ENCODE measurements at places on chromosomes 1 and 21. TPM values are rescaled to one million over a fixed set of nuclear protein-coding genes. Genes with fewer than 3 reads are reported as not detected.

DNA sequence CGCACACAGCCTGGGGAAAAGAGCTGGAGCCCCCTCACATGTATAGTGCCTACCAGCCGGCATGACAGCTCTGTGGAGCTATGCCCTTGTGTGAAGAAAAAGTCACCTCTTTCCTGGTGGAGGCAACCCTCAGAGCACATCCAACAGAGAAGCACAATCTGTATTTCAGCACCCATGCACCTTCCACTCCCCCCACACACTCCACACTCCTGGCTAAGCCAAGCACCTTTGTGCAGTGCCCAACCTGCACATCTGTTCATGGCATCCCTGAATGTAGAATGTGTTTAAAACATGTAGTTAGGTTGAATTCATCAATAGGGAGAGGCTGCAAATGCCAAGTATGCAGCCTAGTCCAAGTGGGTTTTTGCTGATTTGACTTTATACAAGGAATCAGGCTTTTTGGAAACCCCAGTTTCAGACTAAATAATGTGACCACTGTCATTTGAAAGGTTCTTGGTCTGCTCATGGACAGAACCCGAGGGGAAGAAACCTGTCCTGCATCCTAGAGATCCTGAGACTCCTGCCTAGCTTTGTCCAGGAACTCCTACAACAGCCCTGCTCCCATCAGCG lies 197.1 kb downstream of the TOMM20 start:
- H3K36me3 ChIP-seq = no peaks in the 10 kb centered on the region
- no peak overlapping the region for H3K4me3 ChIP-seq
- H3K27me3 ChIP-seq = no peaks in the 10 kb centered on the region

GRCh38 chr1:226915672-226915995 lies 24.5 kb upstream of the COQ8A start:
- H3K27me3 ChIP-seq = no peaks in the 10 kb centered on the region
- H3K36me3 ChIP-seq = no peaks in the 10 kb centered on the region
- H3K27ac ChIP-seq = no peak overlapping the region

DNA sequence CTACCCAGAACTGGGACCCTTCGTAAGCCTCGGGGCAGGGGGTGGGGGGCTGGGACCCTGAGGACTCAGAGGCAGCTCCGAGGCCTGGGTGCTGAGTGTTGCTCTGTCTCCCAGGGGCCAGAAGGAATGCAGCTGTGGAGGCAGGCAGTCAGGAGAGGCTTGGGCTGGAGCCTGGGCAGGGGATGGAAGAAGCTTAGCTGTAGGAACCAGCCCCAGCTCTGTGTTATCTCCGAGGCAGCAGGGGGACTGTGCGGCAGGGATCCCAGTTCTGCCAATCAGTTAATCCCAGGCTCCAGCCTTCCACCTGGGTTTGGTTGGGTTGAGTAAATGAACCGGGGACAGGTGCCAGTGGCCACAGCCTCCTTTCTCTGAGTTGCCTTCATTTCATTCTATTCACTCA lies 8.2 kb upstream of the GRIK3 start:
- H3K36me3 ChIP-seq = no peaks in the 10 kb centered on the region
- no peak overlapping the region for H3K27ac ChIP-seq
- H3K4me1 ChIP-seq = no peaks in the 10 kb centered on the region
- no peak overlapping the region for H3K4me3 ChIP-seq
- no peak for DNase-seq

DNA sequence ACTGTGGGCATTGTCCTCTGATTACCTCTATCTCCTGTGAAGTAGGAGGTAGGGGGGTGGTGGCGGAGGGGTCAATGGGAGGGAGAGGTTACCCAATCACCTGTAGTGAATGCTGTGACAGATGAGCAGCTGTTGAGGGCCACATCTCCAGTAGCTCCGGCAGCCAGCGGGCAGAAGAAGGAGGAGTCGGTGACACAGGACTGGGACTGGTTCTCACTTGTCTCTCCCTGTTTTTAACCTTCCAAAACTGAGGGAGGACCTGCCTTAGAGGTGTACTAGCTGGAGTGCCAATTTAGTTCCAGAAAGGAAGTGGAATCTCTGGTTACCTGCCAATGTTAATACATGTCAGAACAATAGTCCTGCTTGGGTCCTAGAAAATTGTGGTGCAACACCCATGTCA lies 56.2 kb upstream of the ENAH start:
- no peaks in the 10 kb centered on the region for H3K36me3 ChIP-seq
- no peak overlapping the region for H3K4me3 ChIP-seq
- H3K27ac ChIP-seq = no peak overlapping the region
- H3K4me1 ChIP-seq = peaks cover 3% of the 10 kb centered on the region
- peak; percentile 79 for DNase-seq
- no peaks in the 10 kb centered on the region for H3K27me3 ChIP-seq

- no peak overlapping the region for H3K27ac ChIP-seq
- H3K4me1 ChIP-seq = peaks cover 7% of the 10 kb centered on the region
- H3K36me3 ChIP-seq = no peaks in the 10 kb centered on the region
- H3K27me3 ChIP-seq = no peaks in the 10 kb centered on the region
- H3K4me3 ChIP-seq = no peak overlapping the region
Observed at GRCh38 chr1:94741510-94741909, 78.6 kb upstream of the SLC44A3 start.

DNA sequence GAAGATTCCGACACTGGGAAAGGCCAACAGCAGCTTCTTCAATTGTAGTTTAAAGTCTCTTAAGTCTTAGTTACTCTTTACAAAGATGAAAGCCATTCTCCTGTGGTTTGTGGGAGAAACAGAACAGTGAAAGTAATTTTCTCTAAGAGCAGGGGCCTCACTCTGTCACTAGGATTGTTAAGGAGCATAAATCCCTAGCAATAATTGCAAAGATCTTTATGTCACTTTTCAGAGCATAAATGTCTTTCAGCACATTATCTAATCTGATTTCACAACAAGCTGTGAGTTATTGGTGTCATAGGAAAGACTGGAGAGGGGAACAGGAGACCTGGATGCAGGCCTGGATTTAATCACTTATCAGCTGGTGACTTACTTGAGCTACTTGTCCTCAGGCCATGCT lies 32.4 kb upstream of the DUSP23 start:
- no peak overlapping the region for H3K27ac ChIP-seq
- H3K4me3 ChIP-seq = no peak overlapping the region
- no peaks in the 10 kb centered on the region for H3K36me3 ChIP-seq
- no peak for DNase-seq
- no peaks in the 10 kb centered on the region for H3K27me3 ChIP-seq

DNA sequence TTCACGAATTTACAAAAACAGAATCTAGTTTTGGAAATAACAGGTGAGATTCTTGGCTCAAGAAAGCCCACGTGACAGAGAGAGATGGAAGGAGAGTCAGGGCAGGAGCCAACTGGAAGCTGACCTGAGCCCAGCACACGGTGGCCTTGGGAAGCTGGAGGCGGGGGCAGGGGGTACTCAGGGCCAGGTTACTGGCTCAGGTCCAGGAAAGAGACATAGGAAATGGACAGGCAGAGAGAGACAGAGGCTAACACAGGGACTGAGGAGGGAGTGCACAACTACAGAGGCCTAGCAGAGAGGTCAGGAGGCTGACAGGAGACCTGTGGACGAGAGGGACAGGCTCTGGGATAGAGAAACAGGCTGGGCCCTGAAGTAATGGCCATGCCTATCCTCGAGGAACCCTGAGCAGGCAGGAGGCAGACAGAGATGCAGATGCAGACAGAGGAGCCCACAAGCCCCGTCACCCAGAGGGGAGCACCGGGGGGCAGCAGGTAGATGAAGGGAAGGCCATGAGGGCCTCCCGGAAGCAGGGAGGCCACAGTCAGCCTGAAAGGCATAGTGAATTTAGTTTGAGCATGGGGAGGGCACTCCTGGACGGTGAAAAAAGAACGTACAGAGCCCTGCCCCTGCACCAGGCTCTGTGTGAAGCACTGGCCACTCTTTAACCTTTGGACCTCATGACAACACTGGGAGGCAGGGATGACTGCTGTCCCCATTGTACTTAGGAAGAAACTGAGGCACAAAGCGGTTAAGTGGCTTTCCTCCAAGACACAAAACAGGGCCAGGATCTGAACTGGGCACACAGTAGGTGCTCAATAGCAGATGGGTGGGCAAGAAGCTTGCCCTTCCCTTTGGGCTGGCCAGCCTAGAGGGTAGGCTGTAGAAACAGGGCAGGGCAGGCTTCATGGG lies 230.1 kb downstream of the TRABD2B start:
- H3K27me3 ChIP-seq = no peaks in the 10 kb centered on the region
- H3K4me3 ChIP-seq = no peak overlapping the region
- peaks cover 6% of the 10 kb centered on the region for H3K4me1 ChIP-seq

- DNase-seq = peak; percentile 13
- no peak overlapping the region for H3K27ac ChIP-seq
- no peaks in the 10 kb centered on the region for H3K36me3 ChIP-seq
Observed at GRCh38 chr1:242523719-242524570, 552 bp downstream of the PLD5 start.

DNA sequence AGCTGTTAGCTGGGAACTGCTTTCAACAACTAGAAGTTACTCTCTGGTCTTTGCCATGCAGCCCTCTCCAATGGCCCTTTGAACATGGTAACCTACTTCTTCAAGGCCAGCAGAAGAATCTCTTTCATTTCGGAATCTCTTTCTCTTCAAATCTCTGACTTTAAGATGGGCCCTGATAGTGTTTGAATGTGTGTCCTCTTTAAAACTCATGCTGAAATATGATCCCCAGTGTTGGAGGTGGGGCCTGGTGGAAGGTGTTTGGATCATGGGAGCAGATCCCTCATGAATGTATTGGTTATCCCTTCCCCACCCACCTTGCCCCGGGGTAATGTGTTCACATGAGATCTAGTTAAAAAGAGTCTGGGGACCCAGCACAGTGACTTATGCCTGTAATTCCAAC lies 54.5 kb upstream of the SOX13 start:
- no peak overlapping the region for H3K27ac ChIP-seq
- no peak overlapping the region for H3K4me3 ChIP-seq
- H3K4me1 ChIP-seq = no peaks in the 10 kb centered on the region
- H3K27me3 ChIP-seq = no peaks in the 10 kb centered on the region
- DNase-seq = no peak

DNA sequence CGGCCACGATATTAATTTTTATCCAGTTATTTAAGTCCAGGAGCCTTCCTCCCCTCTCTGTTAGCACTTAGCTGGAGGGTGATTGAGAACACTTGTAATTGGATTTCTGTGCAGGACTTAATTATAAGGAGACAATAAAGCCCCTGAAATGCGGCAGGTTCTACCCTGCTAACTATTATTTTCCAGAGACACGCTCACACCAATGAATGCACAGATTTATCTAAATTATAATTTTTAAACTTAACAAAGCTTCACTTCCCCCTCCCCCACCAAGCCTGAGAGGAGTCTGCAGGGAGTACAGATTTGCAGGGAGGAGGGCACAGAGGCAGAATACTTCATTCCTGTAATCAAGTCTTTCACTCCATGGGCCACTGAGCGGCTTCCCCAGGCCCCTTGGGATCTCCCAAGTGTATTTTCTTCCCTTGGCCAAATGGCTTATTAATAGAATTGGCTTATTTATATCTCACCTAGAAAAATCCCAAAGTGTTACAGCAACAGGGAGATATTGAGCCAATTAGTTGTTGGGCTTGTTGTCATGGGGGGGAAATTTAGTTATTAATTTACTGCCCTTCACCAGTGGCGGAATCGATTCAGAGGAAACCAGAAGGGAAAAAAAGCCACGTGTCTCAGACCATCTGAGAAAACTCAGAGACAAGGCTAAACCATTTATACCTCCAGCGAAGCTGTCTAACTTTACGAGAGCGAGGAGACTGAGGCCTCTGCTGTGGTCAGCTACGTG lies 99.0 kb upstream of the CD34 start:
- no peak overlapping the region for H3K4me3 ChIP-seq
- no peaks in the 10 kb centered on the region for H3K4me1 ChIP-seq
- DNase-seq = no peak

DNA sequence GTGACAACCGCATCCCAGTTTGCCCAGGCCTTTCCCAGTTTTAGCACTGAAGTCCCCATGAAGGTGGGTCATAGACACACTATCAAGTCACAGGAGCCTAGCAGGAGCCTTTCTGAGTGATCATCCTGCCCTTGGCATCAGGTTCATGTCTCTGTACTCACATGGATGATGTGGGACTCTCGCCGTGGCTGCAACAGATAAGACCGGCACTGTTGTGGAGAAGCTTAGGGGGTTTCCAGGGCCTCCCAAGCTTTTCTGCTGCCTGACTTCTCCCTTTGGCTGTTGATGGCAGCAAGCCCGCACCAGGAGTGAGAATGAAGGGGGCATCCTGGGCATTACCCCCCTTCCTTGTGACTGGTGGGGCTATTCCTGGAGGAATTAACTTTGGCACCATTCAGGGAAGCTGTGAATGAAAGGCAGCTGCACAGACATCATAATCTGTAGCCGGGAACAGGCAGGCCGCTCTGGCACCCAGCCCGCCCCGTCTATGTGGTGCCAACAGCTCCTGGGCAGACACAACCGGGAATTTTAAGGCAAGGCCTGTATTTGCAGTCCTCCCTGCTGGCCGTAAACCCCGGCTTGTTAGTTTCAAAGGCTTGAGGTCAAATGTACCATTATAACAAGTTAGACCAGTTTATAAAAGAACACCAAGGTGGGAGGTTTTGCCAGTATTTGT lies 148.6 kb downstream of the HUNK start:
- no peak overlapping the region for H3K4me3 ChIP-seq
- peaks cover 15% of the 10 kb centered on the region for H3K4me1 ChIP-seq
- peak overlapping the region; percentile 49 for H3K27ac ChIP-seq
- no peaks in the 10 kb centered on the region for H3K36me3 ChIP-seq

GRCh38 chr1:168879896-168880734 lies 151.1 kb upstream of the DPT start:
- DNase-seq = no peak
- no peaks in the 10 kb centered on the region for H3K4me1 ChIP-seq
- no peak overlapping the region for H3K4me3 ChIP-seq
- H3K27me3 ChIP-seq = no peaks in the 10 kb centered on the region
- no peak overlapping the region for H3K27ac ChIP-seq

GRCh38 chr1:15937706-15938168 lies 38.2 kb downstream of the ZBTB17 start:
- H3K4me1 ChIP-seq = no peaks in the 10 kb centered on the region
- H3K4me3 ChIP-seq = no peak overlapping the region
- H3K27ac ChIP-seq = no peak overlapping the region
- no peaks in the 10 kb centered on the region for H3K27me3 ChIP-seq

DNA sequence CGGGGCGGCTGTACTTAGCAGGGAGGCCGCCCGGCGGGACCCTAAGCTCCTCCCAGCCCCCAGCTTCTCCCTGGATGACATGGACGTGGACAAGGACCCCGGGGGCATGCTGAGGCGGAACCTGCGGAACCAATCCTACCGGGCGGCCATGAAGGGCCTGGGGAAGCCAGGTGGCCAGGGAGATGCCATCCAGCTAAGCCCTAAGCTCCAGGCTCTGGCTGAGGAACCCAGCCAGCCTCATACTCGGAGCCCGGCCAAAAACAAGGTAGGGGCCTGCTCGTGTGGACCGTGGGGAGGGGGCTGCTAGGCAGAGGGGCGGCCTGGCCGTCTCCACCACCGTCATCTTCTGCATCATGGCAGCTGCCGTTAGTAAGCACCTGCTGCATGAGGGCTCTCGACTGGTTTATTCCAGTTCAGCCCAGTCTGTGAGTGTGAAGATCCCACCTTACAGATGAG lies 9.0 kb downstream of the ARHGEF16 start:
- H3K4me3 ChIP-seq = no peak overlapping the region
- peaks cover 10% of the 10 kb centered on the region for H3K4me1 ChIP-seq
- H3K27ac ChIP-seq = no peak overlapping the region
- DNase-seq = no peak
- no peaks in the 10 kb centered on the region for H3K36me3 ChIP-seq

HUNK gene
- 3.7 TPM for total RNA-seq

PRAMEF20 gene
- total RNA-seq = not detected

FCGR2B gene
- total RNA-seq = 1.9 TPM

CLIC6 gene
- total RNA-seq = 7.0 TPM

C1orf210 gene
- total RNA-seq = 21.7 TPM

ANKRD35 gene
- total RNA-seq = 6.6 TPM

Data from prostate gland (tissue), 2 donors.